Naive thymus-derived CD8-positive, alpha-beta T cell (primary cell): ENCODE measurements at places on chromosomes 6 and 20. TPM values are rescaled to one million over a fixed set of nuclear protein-coding genes. Genes with fewer than 3 reads are reported as not detected.

- H3K4me3 ChIP-seq = no peak overlapping the region
- no peak overlapping the region for H3K27ac ChIP-seq
- H3K4me1 ChIP-seq = peaks cover 22% of the 10 kb centered on the region
- no peak for DNase-seq
- H3K27me3 ChIP-seq = peaks cover 22% of the 10 kb centered on the region
Measured at GRCh38 chr20:49326026-49326425, 48.2 kb upstream of the ZNFX1 start.

Gene ZNF311
- total RNA-seq = 0.63 TPM

DNA sequence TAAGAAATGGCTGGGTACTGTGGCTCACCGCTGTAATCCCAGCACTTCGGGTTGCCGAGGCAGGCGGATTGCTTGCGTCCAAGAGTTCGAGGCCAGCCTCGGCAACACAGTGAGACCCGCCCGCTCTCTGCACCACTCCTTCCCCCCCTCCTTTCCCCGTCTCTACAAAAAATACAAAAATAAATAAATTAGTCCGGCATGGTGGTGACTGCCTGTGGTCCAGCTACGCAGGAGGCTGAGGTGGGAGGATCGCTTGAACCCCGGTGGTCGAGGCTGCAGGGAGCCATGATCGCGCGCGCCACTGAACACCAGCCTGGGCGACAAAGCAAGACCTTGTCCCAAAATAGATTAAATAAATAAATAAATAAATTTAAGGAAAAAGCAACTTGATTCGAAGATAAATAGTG is 448 bp upstream of the RNF114 start:
- H3K36me3 ChIP-seq = peaks cover 1% of the 10 kb centered on the region
- no peak for DNase-seq
- peak overlapping the region; percentile 82 for H3K27ac ChIP-seq
- peaks cover 28% of the 10 kb centered on the region for H3K4me1 ChIP-seq
- H3K4me3 ChIP-seq = peak overlapping the region; percentile 98

DNA sequence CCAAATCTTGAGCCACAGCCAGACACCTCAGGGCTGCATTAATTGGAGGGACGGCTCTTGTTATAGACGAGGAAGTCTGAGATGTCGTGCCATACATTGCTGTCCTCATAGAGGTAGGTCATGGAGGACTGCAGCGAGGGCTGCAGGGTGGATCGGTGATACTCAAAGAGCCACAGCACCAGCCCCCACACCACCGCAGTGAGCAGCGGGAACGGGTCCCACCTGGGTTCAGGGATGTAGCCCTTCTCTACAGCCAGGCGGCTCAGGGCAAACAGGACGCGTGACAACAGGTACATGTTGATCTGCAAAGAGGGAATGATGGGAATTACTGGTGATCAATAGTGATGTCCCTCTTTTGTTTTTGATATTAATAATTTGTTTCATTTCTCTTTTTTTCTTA is 12.4 kb downstream of the PXMP4 start:
- peaks cover 2% of the 10 kb centered on the region for H3K4me1 ChIP-seq
- H3K4me3 ChIP-seq = no peak overlapping the region
- H3K36me3 ChIP-seq = peaks cover 14% of the 10 kb centered on the region
- no peaks in the 10 kb centered on the region for H3K27me3 ChIP-seq
- H3K27ac ChIP-seq = no peak overlapping the region
- DNase-seq = no peak

Gene LAMA4
- total RNA-seq = not detected

DNA sequence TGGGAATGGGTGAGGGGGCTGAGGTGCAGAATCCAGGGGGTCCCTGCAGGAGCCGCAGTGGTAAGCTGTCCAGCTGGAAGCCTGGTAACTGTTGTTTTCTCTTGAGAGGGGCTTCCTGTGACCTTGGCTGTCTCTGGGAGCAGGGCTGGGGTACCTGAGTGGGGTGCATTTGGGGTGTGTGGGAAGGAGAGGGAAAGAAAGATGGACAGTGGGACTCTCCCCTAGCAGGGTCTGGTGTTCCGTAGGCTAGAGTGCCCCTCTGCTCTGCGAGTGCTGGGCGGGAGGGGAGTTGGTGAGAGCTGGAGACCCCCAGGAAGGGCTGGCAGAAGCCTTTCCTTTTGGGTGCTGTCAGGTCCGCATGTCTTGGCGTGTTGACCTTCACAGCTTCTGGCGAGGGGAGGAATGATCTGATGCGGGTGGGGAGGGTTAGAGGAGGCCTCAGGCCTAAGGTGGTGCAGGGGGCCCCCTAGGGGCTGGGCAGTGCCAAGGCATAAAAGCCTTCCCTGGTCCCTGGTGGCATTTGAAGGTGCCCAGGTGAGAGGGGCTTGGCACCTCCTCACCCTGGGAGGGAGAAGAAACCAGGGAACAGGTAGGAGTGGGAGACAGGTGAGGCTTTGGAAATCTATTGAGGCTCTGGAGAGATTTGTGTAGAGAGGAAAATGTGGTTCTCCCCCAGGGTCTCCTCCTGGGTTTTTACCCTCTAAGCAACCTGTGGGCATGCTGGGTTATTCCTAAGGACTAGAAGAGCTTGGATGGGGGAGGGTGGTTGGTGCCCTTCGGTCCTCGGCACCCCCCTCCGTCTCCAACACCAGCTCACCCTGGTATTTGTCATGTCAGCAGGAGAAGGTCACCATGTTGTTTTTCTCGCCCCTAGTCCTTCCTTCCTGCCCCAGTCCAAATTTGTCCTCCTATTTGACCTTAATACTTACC is 3.3 kb downstream of the VEGFA start:
- H3K27me3 ChIP-seq = peaks cover 10% of the 10 kb centered on the region
- H3K4me1 ChIP-seq = peaks cover 39% of the 10 kb centered on the region
- H3K4me3 ChIP-seq = no peak overlapping the region
- peak; percentile 28 for DNase-seq

Gene CNR1
- 1.1 TPM for total RNA-seq

DNA sequence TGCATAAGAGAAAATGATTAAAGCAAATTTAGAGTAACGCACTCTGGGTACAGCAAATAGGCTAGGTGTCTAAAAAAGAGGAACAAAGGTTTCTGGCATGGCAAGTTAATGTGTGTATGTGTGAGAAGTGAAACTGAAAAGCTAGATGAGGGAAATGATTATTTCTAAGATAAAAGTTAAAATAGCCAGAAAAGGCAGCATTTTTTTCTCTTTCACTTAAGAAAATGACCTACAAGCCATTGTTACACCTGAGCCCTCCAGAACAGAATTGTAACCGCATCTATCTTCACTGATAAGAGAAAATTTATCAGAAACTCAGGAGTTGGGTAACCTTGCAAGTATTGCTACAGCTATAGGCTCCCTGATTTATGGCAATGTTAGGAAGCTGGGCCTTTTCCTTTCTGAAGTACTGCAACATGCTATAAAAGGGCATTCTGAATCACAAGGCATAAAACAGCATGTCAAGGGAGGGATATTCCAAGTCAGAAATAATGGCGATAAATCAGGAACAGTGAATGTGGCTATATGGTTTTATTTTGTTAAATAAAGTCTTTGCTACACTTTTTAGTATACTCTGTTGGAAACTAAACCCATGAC is 395.3 kb downstream of the TBC1D32 start:
- no peaks in the 10 kb centered on the region for H3K36me3 ChIP-seq
- H3K27ac ChIP-seq = no peak overlapping the region
- H3K4me1 ChIP-seq = no peaks in the 10 kb centered on the region

GRCh38 chr6:110965629-110966229 is 7.2 kb downstream of the GTF3C6 start:
- no peak overlapping the region for H3K4me3 ChIP-seq
- H3K36me3 ChIP-seq = no peaks in the 10 kb centered on the region
- DNase-seq = no peak
- no peaks in the 10 kb centered on the region for H3K4me1 ChIP-seq
- no peak overlapping the region for H3K27ac ChIP-seq
- H3K27me3 ChIP-seq = no peaks in the 10 kb centered on the region

DNA sequence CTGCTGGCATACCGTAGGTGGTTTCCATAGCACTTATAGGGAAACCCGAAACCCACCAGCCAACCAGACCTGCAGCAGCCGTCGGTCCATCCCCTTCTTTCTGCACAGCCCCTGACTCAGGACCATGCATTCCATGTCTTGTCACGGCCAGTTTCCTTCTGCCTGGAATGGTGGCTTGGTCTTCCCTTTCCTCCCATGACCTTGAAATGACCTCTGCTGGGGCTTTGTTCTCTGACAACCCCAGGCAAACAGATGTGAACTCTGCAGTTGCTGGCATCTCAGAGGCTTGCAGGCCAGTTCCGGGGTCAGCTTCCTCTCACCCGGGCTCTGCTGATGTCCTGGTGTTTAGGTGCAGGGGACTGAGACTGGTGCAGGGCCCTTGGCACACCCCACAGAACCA is 250.8 kb downstream of the SMOC2 start:
- H3K4me3 ChIP-seq = no peak overlapping the region
- DNase-seq = no peak
- H3K27me3 ChIP-seq = no peaks in the 10 kb centered on the region
- no peak overlapping the region for H3K27ac ChIP-seq
- no peaks in the 10 kb centered on the region for H3K4me1 ChIP-seq

DNA sequence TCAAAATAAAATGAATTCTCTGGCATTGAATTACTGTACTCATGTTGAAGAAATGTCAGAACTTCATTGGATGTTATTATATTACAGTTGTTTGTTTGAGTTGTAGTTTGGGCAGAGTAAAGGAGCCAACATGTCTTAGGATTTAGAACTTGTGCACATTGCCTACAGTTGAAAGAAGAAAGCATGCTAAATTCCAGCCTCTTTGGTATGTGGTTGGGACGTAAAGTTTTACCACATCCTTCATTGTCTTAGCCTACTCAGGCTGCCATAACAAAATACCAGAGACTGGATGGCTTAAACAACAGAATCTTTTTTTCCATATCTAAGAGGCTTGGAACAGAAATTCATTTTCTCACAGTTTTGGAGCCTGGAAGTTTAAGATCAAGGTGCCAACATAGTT is 42.4 kb downstream of the HFE start:
- peaks cover 46% of the 10 kb centered on the region for H3K36me3 ChIP-seq
- peak overlapping the region; percentile 55 for H3K4me3 ChIP-seq
- no peaks in the 10 kb centered on the region for H3K27me3 ChIP-seq
- peaks cover 56% of the 10 kb centered on the region for H3K4me1 ChIP-seq

- H3K4me1 ChIP-seq = peaks cover 39% of the 10 kb centered on the region
- no peaks in the 10 kb centered on the region for H3K27me3 ChIP-seq
- peak; percentile 95 for DNase-seq
- no peaks in the 10 kb centered on the region for H3K36me3 ChIP-seq
- peak within 1 kb of the TSS; percentile 96 for H3K27ac ChIP-seq
- H3K4me3 ChIP-seq = peak within 1 kb of the TSS; percentile 92
Measured at GRCh38 chr6:136792410-136793262, at the start of gene MAP3K5. MAP3K5 (minus strand) TSS chr6:136792477; CDS start chr6:136792157, 320 bp downstream.

DNA sequence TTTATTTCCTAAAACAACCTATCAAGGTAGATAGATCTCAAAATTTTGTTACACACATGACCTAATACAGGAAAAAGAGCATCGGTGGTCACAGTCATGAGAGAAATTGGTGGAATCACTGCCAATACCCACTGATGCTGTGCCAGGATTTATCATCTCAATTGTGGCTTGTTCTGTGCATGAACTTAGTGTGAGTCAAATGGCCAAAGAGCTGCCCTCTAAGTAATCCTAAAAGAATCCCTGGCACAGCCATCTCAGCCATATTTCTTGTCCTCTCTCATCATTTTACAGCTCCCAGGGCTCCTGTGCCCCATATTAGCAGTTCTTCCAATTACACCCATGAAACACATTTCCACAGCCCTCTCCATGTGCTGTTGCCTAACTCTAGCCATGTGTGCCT is 6.1 kb downstream of the GSTA5 start:
- H3K27ac ChIP-seq = no peak overlapping the region
- H3K36me3 ChIP-seq = no peaks in the 10 kb centered on the region
- peaks cover 37% of the 10 kb centered on the region for H3K27me3 ChIP-seq
- H3K4me3 ChIP-seq = no peak overlapping the region

DNA sequence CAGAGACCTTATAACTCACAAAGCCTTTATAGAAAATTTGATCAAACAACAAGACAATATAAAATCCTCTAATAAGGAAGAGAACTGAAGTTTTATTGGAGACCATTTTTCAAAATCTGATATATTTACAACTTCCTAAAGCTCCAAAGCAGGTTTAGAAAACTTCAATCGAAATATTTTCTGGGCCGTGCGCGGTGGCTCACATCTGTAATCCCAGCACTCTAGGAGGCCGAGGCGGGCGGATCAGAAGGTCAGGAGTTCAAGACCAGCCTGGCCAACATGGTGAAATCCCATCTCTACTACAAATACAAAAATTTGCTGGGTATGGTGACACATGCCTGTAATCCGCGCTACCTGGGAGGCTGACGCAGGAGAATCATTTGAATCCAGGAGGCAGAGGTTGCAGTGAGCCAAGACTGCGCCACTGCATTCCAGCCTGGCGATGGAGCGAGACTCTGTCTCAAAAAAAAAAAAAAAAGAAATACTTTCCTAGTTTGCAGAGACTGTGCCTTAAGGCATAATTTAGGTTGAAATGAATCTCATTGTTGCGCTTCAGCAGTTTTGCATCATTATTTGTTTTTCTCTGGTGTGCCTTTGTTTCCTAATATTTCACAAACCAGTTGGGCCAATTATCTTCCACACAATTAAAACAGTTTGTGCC is 60.6 kb upstream of the ASIP start:
- no peak overlapping the region for H3K27ac ChIP-seq
- H3K36me3 ChIP-seq = no peaks in the 10 kb centered on the region
- H3K4me1 ChIP-seq = no peaks in the 10 kb centered on the region
- DNase-seq = no peak

Gene EPB41L1
- total RNA-seq = 0.36 TPM

GRCh38 chr20:44396369-44397130 is 41.1 kb downstream of the HNF4A start:
- no peak overlapping the region for H3K4me3 ChIP-seq
- no peaks in the 10 kb centered on the region for H3K36me3 ChIP-seq
- no peaks in the 10 kb centered on the region for H3K4me1 ChIP-seq
- peaks cover 9% of the 10 kb centered on the region for H3K27me3 ChIP-seq

DNA sequence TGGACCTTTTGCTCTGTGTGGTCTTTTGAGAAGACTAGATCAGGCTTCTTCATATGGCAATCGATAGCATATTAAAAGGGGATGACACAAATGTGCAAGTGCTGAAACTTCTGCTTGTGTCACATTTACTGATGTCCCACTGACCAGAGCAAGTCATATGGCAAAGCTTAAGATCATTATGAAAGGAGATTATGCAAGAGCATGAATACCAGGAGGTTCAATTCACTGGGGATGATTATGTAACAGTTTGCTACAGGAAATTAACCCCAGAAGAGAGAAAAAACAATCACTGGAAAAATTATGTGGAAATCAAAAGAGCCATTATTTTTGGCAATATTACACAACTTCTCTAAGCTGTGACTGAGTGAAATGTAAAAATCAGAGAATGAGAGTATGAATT is 13.7 kb upstream of the PRDM13 start:
- no peak overlapping the region for H3K27ac ChIP-seq
- no peak overlapping the region for H3K4me3 ChIP-seq
- peaks cover 51% of the 10 kb centered on the region for H3K27me3 ChIP-seq

Gene ANKRD60
- not detected for total RNA-seq

Gene SLC52A3
- not detected for total RNA-seq

DNA sequence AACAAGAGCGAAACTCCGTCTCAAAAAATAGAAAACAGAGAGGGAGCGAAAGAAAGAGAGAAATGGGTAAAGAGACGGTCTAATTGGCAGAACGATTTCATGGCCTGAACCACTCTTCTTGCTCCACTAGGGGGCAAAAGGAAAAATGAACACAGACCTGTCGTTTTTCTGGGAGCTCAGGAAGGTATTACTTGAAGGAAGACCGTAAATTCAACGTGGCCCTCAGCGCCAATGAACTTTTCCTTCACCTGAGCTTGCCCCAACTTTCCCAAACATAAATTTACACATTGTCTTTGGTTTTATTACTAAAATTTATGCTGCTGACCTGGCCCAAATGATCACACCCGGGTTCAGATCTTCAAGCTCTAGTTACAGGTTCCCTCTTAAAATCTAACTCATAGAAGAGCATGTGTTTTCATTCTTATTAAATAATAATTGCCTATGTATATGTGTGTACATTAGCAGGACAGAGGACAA is 67.3 kb downstream of the ATP9A start:
- no peak for DNase-seq
- no peak overlapping the region for H3K27ac ChIP-seq
- peaks cover 3% of the 10 kb centered on the region for H3K4me1 ChIP-seq
- no peak overlapping the region for H3K4me3 ChIP-seq
